ENCODE measurements at places on chromosomes 16 and 17.

GRCh38 chr17:2398655-2399571 is 1.9 kb downstream of the MNT start:
- DNase-seq = peak; percentile 87

DNA sequence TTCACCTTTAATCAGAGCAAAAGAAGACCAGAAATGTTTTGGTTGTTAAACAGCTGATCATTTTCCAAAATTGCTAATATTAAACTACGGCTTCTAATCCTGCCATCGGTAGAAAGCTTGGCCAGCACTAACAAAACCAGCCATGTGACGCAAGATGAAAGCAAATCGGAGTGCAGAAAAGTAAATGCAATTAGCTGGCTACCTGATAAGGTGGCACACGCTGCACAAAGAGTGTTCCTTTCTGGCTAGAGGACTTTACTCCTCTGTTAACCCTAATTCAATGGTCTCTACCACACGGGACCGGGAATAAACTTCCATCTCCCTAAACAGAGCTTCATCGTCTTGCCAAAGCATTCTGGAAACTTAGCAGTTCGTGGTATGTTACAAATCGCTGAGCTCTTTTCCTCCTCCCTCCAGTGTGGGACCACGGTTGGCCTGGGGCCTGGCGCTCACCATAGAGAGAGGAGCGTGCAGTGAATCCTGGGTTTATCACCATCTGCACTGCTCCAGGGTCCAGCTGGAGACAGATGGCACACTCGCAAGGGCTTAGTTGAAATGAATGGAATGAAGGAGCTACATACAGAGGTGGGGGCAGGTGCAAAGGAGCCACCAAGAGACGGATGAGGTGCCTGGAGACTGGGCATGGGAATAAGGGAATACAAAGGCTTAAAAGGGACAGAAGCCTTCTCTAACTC is 10.1 kb upstream of the COG1 start:
- no peak for DNase-seq

DNA sequence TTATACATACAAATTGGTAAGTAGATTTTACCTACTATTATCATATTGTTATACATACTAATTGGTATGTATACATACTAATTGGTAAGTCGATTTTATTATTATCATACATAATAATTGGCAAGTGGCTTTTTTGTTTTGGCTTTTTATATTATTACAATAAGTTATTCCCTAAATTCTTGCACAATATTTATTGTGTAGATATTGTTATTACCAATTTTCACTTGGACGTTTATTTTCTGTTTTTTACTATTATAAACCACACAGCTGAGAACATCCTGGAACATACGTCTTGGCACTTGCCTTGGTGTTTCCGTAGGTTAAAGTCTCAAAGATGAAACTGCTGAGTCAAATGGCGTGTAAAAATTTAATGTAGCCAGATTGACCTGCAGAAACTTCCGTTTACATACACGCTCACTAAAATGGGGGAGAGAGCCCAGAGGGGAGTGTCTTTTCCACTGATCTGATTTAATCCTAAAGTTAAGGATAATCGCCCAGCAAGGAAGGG is 18.9 kb downstream of the GNGT2 start:
- no peak for DNase-seq

DNA sequence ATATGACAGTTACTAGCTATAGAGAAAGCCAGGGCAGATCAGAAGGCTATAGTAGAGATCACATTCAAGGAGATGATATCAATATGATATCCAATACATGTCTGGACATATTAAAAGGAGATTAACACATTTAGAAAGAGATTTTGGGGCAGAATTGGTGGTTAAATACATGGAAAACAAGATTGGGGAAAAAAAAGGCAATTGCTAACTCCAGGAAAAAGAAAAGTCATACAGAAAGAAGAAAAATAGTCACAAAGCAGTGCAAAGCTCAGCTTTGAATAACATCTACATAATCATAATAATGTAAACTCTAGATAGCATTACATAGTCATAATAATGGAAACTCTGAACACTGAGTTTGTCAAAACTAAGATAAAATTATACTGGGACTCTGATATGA is 40.6 kb downstream of the MYH11 start:
- DNase-seq = no peak

DNA sequence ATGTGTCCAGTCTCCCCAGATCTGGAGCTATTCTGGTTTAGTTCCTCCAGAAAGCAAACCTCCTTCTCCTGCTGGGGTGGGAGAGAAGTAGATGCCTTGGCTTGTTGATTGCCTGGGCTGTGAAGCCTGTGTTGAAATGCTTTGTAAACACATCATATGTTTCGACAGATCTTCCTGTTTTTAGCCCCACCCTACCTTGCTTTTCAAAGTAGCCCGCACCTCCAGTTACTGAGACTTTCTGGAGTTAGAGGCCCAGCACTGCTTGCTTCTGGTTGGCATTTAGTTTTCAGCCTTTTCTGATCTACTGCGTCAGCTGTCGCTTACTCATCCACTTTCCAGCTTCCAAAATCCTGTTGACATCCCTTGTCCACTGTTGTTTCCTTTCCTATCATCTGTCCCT is 17.9 kb upstream of the NDEL1 start:
- DNase-seq = no peak

- no peak for DNase-seq
Measured at GRCh38 chr17:81434072-81434471, 38.8 kb downstream of the BAHCC1 start.

DNA sequence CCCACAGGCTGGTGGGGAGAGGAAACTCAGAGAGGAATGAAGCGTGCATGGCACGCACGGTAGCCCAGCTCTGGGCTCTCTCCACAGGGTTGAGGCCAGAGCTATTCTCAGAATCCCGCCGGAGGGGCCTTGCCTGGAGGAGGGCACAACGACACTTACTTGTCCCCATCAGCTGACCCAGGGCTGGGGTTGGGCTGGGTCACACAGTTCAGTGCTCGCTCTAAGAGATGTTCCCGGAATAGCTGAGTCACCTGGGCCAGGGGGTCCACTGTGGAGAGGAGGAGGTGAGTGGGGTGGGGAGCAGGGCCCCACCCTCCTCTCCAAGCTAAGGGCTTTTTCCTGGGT is 21.8 kb downstream of the SREBF1 start:
- no peak for DNase-seq

DNA sequence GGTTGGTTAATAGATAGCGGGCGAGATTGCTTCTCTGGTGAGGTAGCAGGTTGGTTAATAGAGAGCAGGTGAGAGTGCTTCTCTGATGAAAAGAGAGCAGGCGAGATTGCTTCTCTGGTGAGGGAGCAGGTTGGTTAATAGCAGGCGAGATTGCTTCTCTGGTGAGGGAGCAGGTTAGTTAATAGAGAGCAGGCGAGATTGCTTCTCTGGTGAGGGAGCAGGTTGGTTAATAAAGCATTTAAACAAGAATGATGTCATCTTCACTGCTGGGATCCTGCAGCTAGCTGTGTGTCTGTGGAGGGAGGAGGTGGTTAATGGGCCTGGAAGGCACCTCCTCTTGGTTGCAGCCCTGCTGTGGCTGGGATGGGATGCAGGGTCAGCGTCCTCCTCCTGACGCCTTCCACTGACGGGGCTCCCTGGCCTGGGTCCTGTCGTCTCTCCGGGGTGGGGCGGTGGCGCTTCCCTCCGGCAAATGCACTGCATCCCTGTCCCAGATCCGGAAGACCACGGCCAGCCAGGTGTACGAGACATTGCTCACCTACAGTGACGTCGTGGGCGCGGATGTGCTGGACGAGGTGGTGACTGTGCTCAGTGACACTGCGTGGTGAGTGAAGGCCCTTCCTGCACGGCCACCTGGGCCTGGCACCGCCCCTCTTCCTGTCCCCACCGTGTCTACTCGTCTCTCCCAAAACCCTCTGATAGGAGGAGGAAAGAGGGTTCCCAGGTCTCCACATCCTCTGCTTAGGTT is 99.2 kb upstream of the ZNF750 start:
- no peak for DNase-seq

GRCh38 chr17:81309859-81310839 is 15.0 kb upstream of the SLC38A10 start:
- DNase-seq = no peak

GRCh38 chr17:77316651-77317050 is 175.9 kb downstream of the SEC14L1 start:
- no peak for DNase-seq

GRCh38 chr17:75785016-75785890 is 647 bp downstream of the UNK start:
- DNase-seq = peak; percentile 93

DNA sequence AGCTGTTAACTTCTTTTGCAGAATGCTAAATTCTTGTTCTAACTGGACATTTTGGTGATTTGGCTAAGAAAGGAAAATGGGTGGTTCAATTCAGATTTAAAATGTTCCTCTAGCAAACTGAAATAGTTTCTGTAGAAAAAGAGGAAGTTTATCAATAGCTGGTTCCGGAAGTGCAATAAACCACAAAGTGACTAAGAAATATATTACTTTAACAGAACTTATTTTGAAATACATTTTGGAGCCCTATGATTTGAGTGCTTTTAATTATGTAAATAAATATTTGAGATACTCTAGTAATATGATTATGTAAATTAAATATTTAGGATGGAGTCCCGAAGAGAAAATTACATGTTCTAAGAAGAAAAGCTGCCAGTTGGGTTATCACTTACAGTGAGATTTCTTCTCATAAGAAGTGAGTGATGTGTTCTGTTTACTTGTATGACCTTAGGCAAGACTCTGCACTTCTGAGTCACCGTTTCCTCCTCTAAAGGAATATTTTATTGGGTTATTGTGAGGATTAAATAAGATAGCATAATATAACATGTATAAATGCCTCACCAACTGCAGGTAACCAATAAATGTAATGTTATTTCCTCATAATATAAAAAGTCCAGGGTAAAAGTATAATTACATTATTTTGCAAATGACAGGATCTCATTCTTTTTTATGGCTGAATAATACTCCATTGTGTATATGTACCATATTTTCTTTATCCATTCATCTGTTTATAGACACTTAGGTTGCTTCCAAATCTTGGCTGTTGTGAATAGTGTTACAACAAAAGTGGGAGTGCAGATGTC is at the start of gene EVI2B:
Gene EVI2B (minus strand): TSS at position 73 of the 800 bp plus-strand sequence. CDS start 8,445 bp downstream, outside the sequence.
- peak; percentile 76 for DNase-seq

GRCh38 chr17:65054602-65055001 is 1.9 kb downstream of the GNA13 start:
- no peak for DNase-seq

DNA sequence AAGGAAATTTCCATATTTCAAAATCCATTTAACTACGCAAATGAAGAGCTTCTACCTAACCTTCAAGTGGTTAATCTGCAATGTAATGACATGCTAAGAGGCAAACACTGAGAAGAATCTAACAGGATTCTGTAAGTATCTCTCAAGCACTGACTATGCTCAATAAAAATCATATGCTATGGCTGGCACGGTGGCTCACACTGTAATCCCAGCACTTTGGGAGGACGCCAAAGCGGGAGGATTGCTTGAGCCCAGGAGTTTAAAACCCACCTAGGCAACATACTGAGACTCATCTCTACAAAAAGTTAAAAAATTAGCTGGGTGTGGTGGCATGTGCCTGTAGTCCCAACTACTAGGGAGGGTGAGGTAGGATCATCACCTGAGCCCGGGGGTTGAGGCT is 32.7 kb downstream of the GNA13 start:
- peak; percentile 53 for DNase-seq

DNA sequence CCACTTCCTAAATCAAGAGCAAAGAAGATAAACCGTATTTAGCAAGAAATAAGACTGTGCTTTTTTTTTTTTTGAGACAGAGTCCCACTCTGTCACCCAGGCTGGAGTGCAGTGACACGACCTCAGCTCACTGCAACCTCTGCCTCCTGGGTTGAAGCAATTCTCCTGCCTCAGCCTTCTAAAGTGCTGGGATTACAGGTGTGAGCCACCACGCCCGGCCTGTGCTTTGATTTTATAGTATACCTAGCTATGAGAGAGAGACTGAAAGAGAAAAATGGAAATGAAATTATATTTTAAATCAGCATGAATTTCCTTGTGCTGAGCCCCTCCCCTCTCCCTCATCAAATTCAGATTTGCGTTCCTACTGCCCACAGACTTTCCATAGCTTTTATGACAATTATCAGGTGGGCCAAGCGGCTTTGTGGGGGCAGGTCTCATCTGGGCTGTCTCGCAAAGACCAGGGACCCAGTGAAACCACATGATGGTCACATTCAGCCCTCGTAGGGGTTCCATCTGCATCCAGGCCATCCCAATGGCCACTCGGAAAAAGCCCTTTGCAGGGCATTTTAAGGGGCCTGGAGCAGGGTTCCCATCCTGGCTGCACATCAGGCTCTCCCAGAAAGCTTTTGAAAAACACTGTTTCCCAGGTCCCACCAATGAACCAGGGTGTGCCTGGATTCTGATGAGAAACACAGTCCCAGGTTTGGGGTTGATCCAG is 8.5 kb downstream of the CACNG1 start:
- no peak for DNase-seq

DNA sequence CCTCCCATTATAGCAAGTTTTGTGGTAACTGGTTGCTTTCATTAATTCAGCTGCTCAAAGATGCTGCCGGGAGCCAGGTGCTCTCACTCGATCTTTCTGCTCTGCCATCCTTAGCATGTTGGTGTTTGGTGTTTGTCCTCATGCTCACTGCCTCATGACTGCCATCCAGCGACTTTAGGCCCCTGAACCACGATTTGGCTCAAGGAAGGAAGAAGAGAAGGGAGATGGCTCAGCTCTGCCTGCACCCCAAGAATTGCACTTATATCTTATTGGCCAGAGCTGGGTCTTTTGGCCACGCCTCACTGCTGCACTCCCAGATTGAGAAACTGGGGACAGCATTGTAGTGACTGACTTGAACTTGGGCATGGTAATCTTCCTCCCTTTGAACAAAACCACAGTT is 52.7 kb downstream of the ARSG start:
- DNase-seq = no peak

DNA sequence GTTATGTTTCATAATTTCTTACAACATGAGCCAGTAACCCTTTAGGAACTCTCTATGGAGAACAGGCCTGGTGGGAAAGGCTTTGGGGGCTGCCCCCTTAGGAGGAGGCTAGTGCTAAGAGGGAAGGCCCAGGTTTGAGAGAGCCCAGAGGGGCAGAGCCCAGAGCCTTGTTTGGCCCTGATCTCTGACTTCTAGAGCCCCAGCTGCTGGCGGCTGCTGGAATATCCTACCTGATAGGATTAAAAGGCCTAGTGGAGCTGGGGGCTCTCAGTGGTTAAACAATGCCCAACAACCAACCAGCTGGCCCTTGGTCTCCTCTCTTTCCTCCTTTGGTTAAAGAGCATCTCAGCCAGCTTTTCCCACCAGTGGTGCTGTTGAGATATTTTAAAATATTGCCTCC is 54.1 kb downstream of the IGF2BP1 start:
- no peak for DNase-seq

DNA sequence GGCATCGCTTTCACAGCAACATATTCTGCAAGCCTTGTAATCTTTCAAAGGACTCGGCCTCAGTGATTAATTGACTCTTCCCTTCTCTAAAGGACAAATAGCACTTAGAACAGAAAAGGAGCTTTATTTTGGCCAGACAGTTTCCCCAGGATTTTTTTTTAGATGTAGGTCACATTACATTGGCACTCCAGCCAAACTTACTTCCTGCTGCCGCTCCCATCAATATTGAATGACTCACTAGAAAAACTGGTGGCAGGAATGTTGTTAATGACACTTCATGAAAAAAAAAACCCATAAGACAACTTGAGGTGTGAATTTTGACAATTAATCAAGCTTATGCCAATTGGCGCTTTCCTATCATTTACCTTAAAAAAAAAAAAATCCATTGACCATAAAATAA is 432.6 kb downstream of the TOX3 start:
- peak; percentile 41 for DNase-seq

Data from A673 (cell line).